ENCODE measurements at places on chromosomes 7 and 10.
A peak's percentile ranks its signal among the peaks of the same experiment; 100 is the strongest.

DNA sequence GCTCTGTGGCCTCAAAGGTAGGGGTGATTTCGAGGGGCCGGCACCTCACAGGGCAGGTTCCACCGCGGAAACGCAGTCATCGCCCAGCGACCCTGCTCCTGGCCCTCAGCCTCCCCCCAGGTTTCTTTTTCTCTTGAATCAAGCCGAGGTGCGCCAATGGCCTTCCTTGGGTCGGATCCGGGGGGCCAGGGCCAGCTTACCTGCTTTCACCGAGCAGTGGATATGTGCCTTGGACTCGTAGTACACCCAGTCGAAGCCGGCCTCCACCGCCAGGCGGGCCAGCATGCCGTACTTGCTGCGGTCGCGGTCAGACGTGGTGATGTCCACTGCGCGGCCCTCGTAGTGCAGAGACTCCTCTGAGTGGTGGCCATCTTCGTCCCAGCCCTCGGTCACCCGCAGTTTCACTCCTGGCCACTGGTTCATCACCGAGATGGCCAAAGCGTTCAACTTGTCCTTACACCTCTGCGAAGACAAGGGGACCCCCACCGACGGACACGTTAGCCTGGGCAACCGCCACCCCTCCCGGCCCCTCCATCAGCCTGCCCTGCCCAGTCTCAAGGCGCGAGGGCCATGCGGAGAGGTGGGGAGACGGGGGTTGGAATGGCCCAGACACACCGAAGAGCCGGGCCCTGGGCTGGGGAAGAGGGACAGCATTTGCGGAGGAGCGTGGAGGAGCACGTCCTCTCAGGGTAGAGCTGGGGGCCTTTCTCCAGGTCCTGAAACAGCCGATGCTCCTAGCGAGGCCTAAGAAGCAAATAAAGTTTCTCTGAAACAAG is 6.0 kb downstream of the SHH start:
- DNase-seq = no peak

GRCh38 chr10:5779730-5780129 is 33.5 kb downstream of the GDI2 start:
- DNase-seq = no peak

DNA sequence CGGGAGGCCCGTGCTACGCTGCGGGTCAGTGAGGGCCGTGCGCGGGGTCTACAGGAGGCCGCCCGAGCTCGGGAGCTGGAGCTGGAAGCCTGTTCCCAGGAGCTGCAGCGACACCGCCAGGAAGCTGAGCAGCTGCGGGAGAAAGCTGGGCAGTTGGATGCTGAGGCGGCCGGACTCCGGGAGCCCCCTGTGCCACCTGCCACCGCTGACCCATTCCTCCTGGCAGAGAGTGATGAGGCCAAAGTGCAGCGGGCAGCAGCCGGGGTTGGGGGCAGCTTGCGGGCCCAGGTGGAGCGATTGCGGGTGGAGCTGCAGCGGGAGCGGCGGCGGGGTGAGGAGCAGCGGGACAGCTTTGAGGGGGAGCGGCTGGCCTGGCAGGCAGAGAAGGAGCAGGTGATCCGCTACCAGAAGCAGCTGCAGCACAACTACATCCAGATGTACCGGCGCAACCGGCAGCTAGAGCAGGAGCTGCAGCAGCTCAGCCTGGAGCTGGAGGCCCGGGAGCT is 7.0 kb downstream of the LZTS2 start:
- DNase-seq = no peak

- DNase-seq = no peak
Observed at GRCh38 chr7:22853138-22853537, 30.5 kb upstream of the TOMM7 start.

DNA sequence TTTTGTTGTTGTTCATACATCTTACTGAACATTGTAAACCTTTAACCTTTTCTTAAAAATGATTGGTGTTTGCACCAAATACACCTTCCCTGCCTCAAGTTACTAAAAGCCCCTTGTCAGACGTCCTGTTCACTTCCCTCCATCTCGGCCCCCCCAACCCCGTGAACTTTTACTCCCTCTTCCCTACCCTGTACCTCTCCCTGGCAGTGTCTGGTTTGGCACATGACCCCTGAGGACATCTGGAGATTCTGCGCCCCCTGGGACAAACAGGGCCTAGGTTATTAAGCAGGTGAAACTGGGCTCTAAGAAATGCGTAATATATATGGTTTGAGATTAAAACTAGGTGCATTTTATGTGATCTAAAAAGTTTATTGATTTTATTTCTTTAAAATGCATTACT is 1.4 kb downstream of the PPP2R2D start:
- no peak for DNase-seq

DNA sequence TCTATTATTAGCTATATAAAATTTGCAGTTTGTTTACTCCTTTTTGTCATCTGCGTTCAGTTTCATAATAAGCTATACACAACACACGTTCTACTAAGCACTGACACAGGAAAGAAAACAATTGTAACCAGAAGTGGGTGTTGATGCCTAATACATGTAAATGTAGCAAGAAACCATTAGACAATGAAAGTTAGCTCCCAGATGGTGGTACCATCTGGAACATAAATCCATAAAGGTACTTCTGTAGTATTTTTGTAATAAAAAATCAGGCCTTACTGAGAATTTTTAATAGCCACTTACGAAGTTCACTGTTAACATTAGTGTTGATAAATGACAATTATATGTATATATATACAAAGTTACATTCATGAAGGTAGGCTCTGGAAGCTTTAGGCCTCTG is 194.7 kb downstream of the KCND2 start:
- no peak for DNase-seq

DNA sequence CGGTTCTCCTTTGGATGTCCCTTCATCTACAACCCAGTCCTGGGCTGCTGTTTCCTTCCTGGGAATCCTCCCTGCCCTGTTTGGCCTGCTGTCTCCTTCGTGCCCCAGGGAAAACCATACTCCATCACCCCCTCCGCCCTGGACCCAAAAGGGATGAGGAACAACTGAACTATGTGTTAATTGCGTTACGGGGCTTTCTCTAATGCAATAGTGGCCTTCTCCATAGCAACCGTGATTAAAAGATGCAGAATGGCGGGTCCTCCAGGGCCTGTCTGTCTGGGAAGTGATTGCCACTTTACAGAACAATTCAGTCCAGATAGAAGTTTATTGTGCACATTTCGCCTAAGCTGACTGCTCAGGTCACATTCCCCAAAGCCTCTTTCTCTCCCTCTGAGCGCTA is 112.0 kb upstream of the FGFR2 start:
- no peak for DNase-seq

GRCh38 chr10:44974082-44974627 is 4.5 kb downstream of the DEPP1 start:
- no peak for DNase-seq

- DNase-seq = no peak
Observed at GRCh38 chr10:51705774-51706173, 6.4 kb upstream of the CSTF2T start.

- DNase-seq = no peak
Observed at GRCh38 chr10:73802276-73802991, 9.0 kb downstream of the NDST2 start.

GRCh38 chr10:17412323-17412722 is 42.1 kb downstream of the ST8SIA6 start:
- no peak for DNase-seq

DNA sequence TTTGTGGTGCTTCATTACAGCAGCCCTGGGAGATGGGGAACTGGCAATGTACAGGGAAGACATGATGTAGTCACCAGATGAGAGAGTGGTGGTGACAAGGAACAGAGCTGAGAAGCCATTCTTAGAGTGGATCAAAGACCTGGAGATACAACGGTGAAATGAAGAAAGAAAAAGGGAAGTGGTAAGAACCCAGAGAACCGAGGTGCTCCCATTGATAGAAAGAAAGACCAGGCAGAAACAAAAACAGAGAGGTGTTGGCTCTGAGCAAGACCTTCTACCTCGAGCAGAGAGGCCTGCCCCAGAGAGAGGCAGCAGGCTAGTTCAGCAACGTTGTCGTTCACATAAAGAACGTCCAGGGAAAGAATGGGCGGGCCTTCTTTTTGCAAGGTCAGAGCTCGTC is 186.7 kb downstream of the ADAM12 start:
- DNase-seq = no peak

DNA sequence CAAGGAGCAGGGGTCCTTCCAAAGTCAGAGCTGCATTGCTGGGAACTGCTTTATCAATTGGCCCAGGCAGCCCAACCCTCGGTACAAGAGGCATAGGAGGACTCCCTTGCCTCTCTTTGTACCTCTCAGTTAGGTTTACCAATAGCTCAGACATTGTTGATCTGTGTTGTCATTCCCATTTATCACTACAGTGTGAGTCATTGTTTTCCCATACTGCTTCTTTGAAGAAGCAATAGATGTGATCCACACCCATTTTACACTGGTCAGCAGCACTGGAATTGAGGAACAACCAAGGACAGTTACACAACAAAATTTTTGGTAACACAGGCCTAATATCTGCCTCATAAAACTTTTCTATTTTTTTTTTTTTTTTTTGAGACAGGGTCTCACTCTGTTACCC is 307.2 kb downstream of the SNX13 start:
- no peak for DNase-seq

DNA sequence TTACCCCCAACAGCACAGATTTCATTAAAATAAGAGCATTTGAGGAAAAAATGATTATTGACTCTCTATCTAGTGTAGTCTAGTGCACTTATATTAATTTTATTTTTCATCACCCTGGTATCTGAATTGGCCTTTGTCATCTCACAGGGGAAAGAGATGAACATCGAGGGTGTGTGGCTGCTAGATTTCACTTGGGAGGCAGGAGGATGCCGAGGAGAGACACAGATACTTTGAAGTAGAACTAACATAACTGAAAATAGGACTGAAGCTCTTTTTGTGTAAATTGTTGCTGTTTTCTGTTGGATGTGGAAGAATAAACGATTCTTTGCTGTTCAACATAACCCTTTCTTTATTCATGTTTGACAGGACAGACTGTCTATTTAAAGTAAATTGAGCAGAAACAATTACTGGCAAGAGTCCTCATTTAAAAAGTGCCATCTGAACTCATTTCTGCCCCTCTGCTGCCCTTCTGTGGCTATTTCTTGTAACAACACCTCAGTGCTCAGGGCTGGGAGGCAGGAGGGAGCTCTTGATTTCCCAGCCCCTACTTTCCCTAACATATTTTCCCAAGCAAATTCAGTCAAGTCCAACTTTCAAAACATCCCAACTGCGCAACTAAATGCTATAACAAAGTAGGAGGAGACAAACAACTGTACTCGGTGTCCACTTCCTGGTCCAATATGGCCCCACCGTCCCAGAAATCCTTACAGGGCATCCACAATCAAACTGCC is 15.6 kb downstream of the LYZL1 start:
- DNase-seq = peak; percentile 76

- no peak for DNase-seq
Observed at GRCh38 chr10:54796881-54797280, 4.2 kb downstream of the PCDH15 start.

GRCh38 chr7:45410893-45411292 is 163.3 kb upstream of the ADCY1 start:
- DNase-seq = no peak

GRCh38 chr7:36535866-36536664 is 146.4 kb downstream of the ANLN start:
- no peak for DNase-seq

- DNase-seq = no peak
Observed at GRCh38 chr7:73893342-73894101, 32.6 kb downstream of the TMEM270 start.

GRCh38 chr10:107056182-107056581 is 108.3 kb downstream of the SORCS1 start:
- DNase-seq = no peak

DNA sequence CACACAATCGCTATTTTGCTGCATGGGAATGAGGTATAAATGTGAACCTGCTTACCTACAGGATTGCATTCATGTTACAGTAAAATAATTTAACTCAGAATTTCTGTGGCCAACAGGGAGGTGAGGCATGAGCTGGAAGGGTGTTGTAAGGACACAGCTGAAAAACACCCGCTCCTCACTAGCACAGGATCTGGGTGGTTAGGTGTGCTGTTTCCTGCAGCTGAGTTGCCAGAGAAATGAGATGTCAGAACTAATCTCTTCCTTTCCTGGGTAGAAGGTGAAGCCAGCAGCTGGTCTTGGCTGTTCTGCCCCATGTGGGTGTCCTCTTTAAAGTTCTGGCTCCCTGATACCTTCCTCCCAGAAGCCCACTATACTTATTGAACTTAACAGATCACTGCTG is 39.0 kb upstream of the ZNF438 start:
- no peak for DNase-seq

- peak; percentile 82 for DNase-seq
Observed at GRCh38 chr7:112869111-112869774, 79.0 kb upstream of the TMEM168 start.

GRCh38 chr10:1368842-1369171 is 312.6 kb downstream of the WDR37 start:
- peak; percentile 80 for DNase-seq

- peak; percentile 76 for DNase-seq
Observed at GRCh38 chr7:99997545-99998137, 17.8 kb upstream of the ZKSCAN1 start.

GRCh38 chr7:142345811-142346210 is 88.0 kb upstream of the PRSS58 start:
- DNase-seq = no peak

GRCh38 chr7:41220266-41220665 is 482.6 kb downstream of the INHBA start:
- no peak for DNase-seq

DNA sequence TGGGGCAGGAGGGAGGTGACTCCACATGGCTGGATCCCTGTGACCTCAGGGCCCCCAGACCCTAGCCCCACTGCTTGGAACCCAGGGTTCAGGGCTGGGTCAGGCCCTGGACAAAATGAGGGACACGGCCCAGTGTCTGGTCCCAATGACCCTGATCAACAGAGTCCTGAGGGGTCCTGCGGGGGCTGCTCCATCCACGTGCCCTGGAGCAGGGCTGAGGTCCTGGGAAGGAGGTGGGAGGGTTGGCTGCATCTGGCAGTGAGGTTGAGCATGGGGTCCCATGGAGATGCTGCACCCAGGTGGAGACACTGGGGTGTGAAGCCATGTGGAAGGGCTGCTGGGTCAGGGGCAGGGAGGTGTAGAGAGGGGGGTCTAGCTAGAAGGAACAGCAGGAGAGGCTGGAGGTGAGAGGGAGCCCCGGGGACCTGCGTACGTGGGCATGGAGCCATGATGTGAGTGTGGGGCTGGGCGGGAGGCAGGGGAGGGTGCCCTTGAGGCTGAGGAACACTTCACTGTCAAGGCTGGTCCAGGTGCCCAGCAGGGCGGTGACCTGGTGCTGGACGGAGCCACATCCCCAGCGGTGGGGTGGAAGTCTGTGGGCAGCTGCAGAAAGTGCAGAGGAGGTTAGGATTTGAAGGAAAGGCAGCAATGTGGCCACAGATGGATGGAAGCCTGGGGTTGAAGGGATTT is 604 bp downstream of the SCART1 start:
- peak; percentile 4 for DNase-seq

Data from D341Med (cell line).